ENCODE measurements at places on chromosomes 11 and 22.

GRCh38 chr22:29772170-29772641, 5.0 kb downstream of the UQCR10 start:
- peak; percentile 91 for DNase-seq

GRCh38 chr11:8096575-8096974, 15.6 kb downstream of the TUB start:
- no peak for DNase-seq

DNA sequence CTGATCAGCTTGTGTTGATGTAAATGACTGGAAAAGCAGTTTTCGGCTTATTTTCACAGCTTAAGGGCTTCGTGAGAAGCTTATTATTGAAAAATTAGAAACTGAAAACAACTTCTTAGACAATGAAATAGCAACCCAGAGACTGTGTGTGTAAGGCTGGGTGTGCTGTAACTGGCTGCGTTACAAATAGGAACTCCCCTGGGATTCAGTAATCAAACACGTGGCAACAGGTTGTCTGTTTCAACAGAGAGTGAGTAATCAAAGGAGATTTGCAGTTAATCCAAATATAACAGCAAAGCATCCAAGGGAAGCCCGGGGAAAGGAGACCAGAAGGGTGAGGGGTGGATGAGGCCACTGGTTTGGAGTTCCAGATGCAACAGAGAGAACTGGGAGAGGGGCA, 19.2 kb downstream of the NTM start:
- no peak for DNase-seq

- DNase-seq = no peak
Observed at GRCh38 chr11:10485646-10486045, 30.6 kb downstream of the AMPD3 start.

DNA sequence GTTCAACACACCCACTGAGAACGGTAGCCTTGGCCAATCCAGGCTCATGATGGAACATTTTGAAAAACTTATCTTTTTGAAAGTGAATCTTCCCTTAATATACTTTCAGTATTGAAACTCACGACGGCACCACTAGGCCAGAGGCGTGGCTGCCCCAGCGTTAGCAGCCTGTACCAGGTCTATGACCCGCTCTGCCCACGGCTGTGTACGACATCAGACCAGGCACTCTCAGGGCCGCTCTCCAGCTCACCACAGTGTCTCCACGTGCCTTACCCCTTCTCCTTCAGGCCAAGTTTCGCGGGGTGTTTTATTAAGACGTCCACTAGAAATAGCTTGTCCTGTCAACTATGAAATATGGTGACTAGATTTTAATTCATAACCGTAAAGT, 31.2 kb downstream of the ALG12 start:
- no peak for DNase-seq
